ENCODE measurements at places on chromosomes 16 and 17. TPM values are rescaled to one million over a fixed set of nuclear protein-coding genes. Genes with fewer than 3 reads are reported as not detected.

NOB1 gene
- 59.4 TPM for total RNA-seq

HSD11B2 gene
- 4.1 TPM for total RNA-seq

TP53TG3C gene
- not detected for total RNA-seq

PCYT2 gene
- 17.5 TPM for total RNA-seq

PIK3R5 gene
- total RNA-seq = 0.25 TPM

CCDC182 gene
- not detected for total RNA-seq

GRCh38 chr17:15263206-15263579, 1.9 kb downstream of the PMP22 start:
- DNase-seq = peak; percentile 45

- no peak for DNase-seq
Measured at GRCh38 chr17:45042346-45043120, 8.9 kb downstream of the DCAKD start.

GRCh38 chr16:29700253-29700987, 21.4 kb downstream of the QPRT start:
- peak; percentile 72 for DNase-seq

DNA sequence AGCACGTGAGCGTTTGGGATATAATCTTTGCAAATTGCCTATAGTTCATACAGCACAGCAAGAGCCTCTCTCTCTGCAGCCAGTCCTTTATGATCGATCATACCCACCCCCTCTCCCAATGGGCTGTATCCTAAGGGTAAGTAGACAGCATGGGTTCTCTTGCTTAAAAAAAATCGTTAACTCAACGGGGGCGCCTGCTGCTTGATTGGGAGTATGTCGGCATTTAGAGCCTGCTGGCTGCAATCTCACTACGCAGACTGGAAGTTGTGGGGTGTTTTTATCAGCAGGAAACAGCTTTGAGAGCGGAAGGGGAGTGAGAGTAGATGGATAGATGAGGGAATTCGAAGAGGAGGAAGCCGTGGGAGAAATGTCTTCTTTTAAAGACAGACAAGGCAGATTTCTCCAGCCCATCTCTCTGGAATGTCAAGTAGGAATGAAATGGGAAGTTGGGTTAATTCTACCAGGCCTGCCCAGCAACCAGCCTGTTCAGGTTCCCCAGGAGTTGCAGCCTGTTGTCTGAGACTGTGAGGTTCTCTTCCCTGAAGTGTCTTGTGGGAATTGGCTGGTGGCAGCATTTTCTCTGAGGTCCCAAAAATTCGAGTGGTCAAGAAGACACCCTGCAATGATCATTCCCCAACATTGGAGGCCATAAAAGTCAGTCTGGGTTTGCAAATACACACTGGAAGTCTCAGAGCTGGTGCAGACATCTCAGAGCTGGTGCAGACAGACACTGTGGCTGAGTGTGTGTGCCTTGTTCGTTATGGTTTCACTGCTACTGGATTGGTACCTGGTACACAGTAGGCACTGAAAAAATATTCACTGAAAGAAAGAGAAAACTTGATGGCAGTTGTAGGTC, 65.6 kb downstream of the PRKCB start:
- no peak for DNase-seq

DNA sequence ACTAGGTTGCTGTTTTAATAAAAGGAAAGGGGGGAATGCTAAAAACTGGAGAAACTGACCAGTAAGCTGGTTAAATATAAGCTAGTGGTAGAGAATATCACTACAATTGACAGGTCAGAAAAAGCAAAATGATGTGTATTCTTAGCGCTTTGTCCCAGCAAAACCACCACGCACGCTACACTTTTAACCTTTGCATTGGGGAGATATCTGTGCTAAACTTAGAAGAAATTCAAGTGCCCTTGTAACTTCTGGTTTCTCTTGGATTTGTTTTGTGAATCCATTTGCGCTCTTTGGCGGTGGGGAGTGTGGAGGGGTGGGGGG, 1.4 kb downstream of the GAN start:
- DNase-seq = no peak
